ENCODE measurements at places on chromosomes 12 and 14.
A peak's percentile ranks its signal among the peaks of the same experiment; 100 is the strongest.

- no peak for DNase-seq
Measured at GRCh38 chr14:92524602-92525185, 11.1 kb downstream of the RIN3 start.

DNA sequence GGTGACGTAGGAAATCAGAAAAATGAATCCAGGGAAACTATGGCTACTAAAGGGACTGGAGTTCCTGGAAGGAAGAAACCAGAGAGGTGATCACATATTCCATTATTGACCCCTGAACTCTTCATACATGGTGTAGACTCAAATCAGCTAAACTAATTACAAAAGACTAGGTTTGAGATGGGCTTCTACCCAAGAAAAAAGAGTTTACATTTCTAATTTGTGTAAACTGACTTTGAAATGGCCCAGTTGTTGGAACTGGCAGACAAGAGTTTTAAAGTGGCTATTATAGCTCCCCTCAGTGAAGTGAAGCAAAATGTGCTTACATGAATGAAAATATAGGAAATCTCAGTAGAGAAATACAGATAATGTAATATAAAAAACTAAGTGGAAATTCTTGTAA lies 1619.4 kb upstream of the SEL1L start:
- no peak for DNase-seq

DNA sequence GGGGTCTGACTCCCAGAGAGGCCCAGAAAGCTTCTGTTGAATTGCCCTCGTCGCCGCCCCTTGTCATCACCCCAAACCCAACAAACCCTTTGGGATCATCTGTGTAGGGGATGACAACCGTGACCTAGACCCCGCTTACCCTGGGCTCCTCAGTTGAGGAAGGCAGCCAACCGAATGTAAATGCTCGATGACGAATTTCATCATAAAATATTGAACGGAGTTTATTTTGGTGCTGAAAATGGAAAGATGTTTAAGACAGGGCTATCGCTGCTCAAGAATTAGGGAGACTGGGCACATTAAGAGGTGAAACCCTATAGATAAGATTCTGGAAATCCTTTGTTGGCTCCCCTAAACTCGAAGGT lies 512 bp downstream of the ACTR10 start:
- DNase-seq: no peak

GRCh38 chr14:30225176-30225575 lies 297.5 kb upstream of the PRKD1 start:
- no peak for DNase-seq

GRCh38 chr12:75489187-75489586 lies 8.6 kb downstream of the GLIPR1 start:
- DNase-seq: no peak

- DNase-seq: no peak
Measured at GRCh38 chr14:32584079-32584478, 255.0 kb downstream of the AKAP6 start.

DNA sequence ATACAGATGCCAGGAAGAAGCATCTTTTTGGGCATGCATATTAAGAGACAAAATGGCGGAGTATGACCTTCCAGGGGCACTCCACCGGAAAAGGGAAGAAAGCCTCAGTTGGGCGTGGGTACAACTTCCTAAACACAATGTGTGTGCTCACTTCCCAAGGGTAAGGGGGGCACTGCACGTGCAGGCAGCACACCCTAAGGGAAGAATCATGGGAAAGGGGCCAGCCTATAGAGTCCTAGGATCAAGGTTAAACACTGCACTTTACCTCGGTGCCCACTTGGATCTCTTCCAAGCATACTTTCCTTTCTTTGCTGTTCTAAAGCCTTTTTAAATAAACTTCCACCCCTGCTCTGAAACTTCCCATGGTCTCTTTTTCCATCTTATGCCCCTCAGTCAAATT lies 14.8 kb downstream of the OR6J1 start:
- no peak for DNase-seq

GRCh38 chr14:96267916-96268315 lies 11.9 kb downstream of the BDKRB1 start:
- DNase-seq: no peak

DNA sequence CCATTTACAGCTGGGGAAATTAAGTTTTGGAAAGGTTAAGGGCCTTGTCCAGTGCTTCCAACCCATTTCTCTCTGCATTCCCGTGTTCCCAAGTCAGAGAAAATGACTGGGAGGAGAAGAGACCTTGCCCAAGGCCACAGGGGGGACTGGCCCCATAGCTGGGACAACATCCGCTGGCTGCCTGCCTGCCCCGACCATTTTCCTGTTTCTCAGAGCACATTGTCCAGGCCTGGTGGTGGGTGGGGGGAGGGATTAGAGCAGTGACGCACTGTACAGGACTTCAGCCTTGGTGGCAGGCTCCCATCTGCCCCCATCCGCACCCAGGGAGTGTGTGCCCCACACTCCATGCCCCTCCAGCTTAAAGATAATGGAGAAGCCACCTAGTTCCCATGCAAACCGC lies 27.7 kb downstream of the DIO3 start:
- DNase-seq: no peak

DNA sequence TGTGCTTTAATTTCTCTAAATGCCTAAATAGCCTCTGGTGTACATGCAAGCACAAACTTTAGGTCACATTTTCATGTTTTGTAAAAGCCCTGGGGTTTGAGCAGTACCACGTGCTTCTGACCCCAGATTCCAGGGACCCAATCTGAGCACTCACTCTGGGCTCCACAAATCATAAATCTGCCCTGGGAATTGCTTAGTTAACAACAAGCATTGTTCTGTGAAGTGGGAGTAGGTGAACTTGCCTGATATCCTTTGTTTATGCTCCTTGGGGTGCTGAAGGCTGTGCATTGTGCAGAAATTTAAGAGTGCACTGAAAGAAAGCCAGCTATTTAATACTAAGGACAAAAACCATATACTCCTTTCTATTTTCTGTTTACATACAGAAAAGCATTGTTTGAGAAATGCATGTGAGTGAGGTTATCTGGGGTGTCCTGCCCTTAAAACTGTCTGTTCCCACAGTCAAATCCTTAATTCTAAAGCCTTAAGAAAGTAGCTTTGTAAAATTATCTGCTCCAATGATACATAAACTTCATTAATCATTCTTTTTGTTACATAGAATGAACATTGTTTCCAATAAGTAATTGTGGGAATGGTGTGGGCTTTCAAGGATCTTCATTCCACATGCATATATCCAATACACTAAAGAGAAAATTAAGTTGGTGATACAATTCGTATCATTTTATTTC lies 258.6 kb upstream of the NPAS3 start:
- no peak for DNase-seq

DNA sequence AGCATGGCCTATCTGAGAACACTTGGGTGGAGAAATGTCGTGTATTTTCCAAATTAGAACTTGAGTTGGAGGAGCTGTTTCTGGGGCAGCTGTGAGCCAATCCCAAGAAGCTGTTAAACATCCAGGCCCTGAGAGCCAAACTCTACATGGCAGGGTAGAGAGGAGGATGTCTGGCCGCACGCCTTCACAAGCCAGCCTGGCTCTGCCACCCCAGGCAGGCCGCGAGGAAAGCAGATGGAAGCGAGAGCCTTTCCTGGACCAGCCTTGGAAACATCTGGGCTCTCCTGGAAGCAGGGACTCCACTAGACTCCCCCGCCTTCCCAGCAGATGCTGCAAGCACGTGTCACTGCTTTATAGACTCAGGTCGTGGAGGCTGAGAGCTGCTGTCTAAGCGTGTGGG lies 312.8 kb upstream of the FKBP4 start:
- DNase-seq: no peak

GRCh38 chr14:103085106-103086091 lies 1.4 kb downstream of the LBHD2 start:
- DNase-seq: no peak

GRCh38 chr14:34642595-34642994 lies 12.6 kb upstream of the SNX6 start:
- no peak for DNase-seq

DNA sequence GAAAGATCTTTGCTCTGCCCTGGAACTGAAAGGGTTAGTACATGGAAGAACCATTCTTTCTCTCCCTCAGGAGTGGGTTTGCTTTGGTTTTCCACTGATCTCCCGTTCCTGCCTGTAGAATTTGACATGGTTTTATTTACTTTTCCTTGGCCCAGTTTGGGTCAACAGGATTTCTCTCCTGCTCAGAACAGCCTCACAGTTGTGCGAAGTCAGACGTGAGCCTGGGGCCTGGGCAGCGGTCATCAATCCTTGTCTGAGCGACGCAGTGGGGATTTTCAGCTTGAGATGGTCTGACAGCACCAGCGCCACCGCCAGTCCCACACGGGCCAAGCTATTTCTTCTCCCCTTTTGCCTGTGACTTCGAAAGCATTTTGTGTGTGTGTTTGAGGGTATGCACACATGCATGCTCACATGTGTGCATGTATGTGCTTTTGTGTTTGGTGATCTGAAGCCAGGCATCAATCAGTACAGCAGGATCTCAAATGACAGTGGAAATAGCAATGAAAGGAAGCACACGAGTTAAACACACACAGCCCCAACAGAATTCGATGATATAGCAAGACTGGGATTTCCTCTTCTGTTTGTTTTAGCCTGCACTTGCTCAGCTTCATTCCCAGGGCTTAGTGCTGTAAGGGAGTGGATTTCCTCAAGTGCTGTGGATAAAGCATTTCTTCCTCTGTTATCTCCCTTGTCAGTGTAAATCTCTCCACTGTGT lies 58.3 kb downstream of the SMOC1 start:
- DNase-seq: peak; percentile 56

GRCh38 chr14:103653805-103654204 lies 24.8 kb downstream of the KLC1 start:
- DNase-seq: no peak

DNA sequence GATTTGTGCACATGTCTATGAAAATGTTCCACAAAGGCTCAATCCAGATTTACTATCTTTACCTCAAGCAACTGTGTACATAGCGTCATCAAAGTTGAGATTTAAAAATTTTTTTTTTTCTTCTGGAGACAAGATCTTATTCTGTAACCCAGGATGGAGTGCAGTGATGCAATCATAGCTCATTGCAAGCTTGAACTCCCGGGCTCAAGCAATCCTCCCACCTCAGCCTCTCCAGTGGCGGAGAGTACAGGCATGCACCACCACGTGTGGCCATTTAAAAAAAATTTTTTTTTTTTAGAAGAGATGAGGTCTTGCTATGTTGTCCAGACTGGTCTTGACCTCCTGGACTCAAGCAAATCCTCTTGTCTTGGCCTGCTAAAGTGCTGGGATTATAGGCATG lies 2.3 kb downstream of the COCH start:
- no peak for DNase-seq

- peak; percentile 78 for DNase-seq
Measured at GRCh38 chr12:31234955-31235867, 90.7 kb downstream of the SINHCAF start.

GRCh38 chr12:116126610-116127009 lies 150.9 kb downstream of the MED13L start:
- DNase-seq: no peak

Data from eye (tissue), 1 donor.